ENCODE measurements at places on chromosomes 7 and 10. TPM values are rescaled to one million over a fixed set of nuclear protein-coding genes. Genes with fewer than 3 reads are reported as not detected.

The CYP26C1 gene
- 0.15 TPM for total RNA-seq

The IFIT3 gene
- total RNA-seq: 3.2 TPM

The SVIL gene
- total RNA-seq: 0.62 TPM

The PNLIPRP3 gene
- not detected for total RNA-seq

The PHKG1 gene
- total RNA-seq: 2.0 TPM

The DNMBP gene
- total RNA-seq: 13.1 TPM

The ZNF239 gene
- total RNA-seq: 9.4 TPM

The COL13A1 gene
- not detected for total RNA-seq

The ACTR1A gene
- 71.9 TPM for total RNA-seq

The GSTO2 gene
- 0.91 TPM for total RNA-seq

The TCF7L2 gene
- total RNA-seq: 0.71 TPM

The ENTPD1 gene
- 187 TPM for total RNA-seq

DNA sequence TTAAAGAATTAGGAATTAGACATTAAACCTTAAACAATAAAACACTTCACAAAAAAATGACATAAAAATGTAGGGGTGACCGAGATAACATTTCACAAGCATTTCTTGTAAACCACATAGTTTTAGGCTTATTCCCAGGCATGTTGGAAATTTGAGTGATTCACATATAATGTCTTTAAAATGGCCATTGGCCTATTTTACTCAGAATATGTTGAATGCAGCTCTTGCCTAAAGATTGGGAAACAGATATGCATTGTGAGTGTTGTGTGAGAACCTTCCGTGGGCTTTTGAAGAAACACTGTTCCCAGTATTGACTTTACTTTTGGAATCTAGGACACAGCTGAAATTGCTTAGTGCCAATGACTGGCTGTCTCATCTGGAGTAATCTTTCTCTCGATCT is 79.6 kb downstream of the ARL5B start:
- no peaks in the 10 kb centered on the region for H3K36me3 ChIP-seq
- DNase-seq: no peak
- H3K4me3 ChIP-seq: no peak overlapping the region
- no peak overlapping the region for H3K27ac ChIP-seq

DNA sequence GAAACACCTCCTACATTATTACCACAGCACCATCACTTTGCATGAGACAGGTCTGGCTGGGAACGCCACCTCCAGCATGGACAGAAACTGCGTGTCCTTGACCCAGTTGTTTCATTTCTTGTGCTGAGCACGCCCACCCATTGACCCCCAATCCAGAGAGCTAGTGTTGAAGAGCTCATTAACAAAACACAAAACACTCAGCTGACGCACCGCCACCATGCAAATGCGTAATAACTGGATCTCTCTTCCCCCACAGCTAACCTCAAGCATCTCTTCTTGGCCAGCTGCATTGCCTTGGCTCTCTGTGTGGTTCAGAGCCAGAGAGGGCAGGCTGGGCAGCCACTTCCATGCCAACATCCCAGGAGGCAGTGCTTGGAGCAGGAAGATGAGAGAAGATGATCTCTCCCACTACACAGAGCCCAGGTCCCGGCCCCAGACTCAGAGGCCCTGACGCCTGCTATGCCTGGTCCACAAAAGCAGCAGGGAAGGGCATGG is 173.5 kb downstream of the PLXNA4 start:
- H3K4me1 ChIP-seq: no peaks in the 10 kb centered on the region
- H3K4me3 ChIP-seq: no peak overlapping the region
- DNase-seq: no peak
- H3K27ac ChIP-seq: no peak overlapping the region
- H3K36me3 ChIP-seq: no peaks in the 10 kb centered on the region

DNA sequence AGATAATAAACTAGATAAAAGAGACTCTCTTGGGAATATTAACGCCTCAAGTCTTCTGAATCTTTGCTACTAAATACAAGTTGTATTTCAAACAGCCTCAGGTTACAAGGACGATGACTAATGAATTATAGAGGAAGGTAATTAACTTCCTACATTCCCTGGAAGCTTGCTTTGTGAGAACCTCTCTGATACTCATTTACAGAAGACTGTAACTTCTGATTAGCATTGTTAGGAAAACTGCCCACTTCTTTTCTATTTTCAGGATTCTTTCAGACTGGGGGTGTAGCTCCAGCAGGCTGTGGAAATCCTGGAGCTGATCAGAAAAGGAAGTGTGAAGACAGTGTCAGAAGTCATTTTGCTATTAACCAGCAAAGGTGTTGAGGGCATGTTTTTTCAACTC is 316.7 kb upstream of the NPSR1 start:
- no peaks in the 10 kb centered on the region for H3K27me3 ChIP-seq
- H3K4me3 ChIP-seq: no peak overlapping the region
- no peaks in the 10 kb centered on the region for H3K4me1 ChIP-seq
- H3K36me3 ChIP-seq: no peaks in the 10 kb centered on the region

DNA sequence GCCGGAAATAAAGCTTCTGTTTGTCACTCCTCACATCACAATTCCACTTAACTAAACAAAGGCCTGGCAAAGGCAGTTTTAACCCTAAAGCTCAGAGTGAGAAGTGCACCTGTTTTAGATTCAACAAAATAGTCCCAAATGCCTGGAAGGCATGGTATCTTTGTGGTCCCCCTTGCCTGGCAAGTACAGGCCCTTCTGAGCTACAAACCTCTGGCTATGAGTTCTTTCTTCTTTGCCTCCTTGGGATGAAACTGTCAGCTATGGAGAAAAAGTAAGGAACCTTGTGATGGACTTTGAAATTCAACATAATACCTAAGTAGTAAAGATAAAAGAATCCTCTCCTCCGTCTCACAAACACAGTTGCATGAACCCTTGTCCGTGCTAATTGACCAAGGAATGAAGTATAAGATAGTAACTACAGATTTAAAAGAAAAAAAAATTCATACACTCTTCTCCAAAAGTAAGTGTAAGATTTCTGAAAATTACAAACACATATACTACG is 244.5 kb upstream of the ETV1 start:
- H3K4me3 ChIP-seq: no peak overlapping the region
- H3K27me3 ChIP-seq: no peaks in the 10 kb centered on the region
- no peak for DNase-seq
- H3K27ac ChIP-seq: no peak overlapping the region

DNA sequence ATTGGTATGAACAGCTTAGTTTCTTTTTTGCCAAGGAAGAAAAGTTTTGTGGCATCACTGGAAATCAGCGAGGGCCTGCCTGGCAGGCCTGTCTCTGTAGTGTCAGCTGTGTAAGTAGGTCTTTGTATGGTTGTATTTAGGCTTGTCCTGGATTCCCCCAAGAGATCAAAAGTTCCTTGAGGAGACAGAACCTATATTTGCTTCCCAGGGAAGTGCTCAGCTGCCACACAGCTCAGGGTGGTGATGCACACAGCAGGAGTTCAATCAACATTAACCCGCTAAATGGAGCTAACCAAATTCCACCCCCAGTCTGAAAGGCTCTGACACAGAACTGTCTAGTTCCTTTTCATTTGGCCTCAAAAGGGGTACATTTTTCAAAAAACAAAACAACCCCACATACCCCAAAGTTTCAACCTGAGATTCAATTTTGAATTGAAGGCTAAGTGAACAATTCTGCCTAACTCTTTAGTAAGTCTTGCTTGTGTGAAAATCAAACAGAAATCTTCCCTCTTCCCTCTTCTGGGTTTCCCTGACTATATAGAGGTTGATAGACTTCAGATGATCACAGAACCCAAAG is 124.4 kb downstream of the CLEC2L start:
- peak overlapping the region; percentile 72 for H3K4me3 ChIP-seq
- H3K27ac ChIP-seq: no peak overlapping the region
- peaks cover 3% of the 10 kb centered on the region for H3K36me3 ChIP-seq
- H3K27me3 ChIP-seq: no peaks in the 10 kb centered on the region
- H3K4me1 ChIP-seq: peaks cover 39% of the 10 kb centered on the region
- no peak for DNase-seq

GRCh38 chr10:60496181-60496580 is 106.5 kb upstream of the ANK3 start:
- H3K27me3 ChIP-seq: peaks cover 2% of the 10 kb centered on the region
- no peak overlapping the region for H3K27ac ChIP-seq
- H3K4me3 ChIP-seq: no peak overlapping the region
- no peaks in the 10 kb centered on the region for H3K4me1 ChIP-seq

GRCh38 chr10:117863771-117864170 is 183.0 kb downstream of the RAB11FIP2 start:
- peaks cover 6% of the 10 kb centered on the region for H3K27me3 ChIP-seq
- no peak for DNase-seq
- no peaks in the 10 kb centered on the region for H3K4me1 ChIP-seq
- no peaks in the 10 kb centered on the region for H3K36me3 ChIP-seq
- H3K4me3 ChIP-seq: no peak overlapping the region

- H3K27me3 ChIP-seq: no peaks in the 10 kb centered on the region
- no peaks in the 10 kb centered on the region for H3K4me1 ChIP-seq
- no peak for DNase-seq
- no peaks in the 10 kb centered on the region for H3K36me3 ChIP-seq
- no peak overlapping the region for H3K27ac ChIP-seq
These were observed 60.3 kb upstream of the POT1 start for GRCh38 chr7:124989911-124990310.

GRCh38 chr7:55594414-55594813 is 22.1 kb upstream of the VOPP1 start:
- no peak overlapping the region for H3K4me3 ChIP-seq
- DNase-seq: no peak
- no peak overlapping the region for H3K27ac ChIP-seq
- peaks cover 41% of the 10 kb centered on the region for H3K4me1 ChIP-seq
- no peaks in the 10 kb centered on the region for H3K27me3 ChIP-seq
- H3K36me3 ChIP-seq: no peaks in the 10 kb centered on the region

GRCh38 chr7:98294326-98294725 is 12.8 kb downstream of the BRI3 start:
- H3K36me3 ChIP-seq: peaks cover 30% of the 10 kb centered on the region
- H3K4me1 ChIP-seq: no peaks in the 10 kb centered on the region
- no peaks in the 10 kb centered on the region for H3K27me3 ChIP-seq

- no peak overlapping the region for H3K27ac ChIP-seq
- H3K27me3 ChIP-seq: no peaks in the 10 kb centered on the region
- H3K36me3 ChIP-seq: peaks cover 61% of the 10 kb centered on the region
- H3K4me1 ChIP-seq: no peaks in the 10 kb centered on the region
- no peak for DNase-seq
These were observed 57.5 kb downstream of the COL17A1 start for GRCh38 chr10:104028146-104028545.

DNA sequence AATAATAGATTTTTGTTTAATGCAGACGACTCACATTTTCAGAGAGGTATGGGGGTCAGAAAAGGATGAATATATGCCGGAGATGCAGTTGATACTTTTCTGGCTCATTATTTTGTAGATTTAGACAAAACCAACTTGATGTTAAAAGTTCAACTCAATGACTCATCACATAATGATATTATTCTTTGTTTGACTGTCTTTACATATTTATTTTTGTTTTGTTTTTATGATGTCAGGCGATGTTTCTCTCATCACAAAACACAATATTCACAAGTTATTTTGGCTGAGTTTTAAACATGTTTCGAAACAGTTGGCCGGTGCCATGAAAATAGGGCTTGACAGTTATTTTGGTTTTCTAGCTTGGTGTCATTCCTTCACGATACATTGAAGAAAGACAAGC is 1.3 kb downstream of the GJD4 start:
- H3K4me3 ChIP-seq: no peak overlapping the region
- peaks cover 42% of the 10 kb centered on the region for H3K27me3 ChIP-seq
- no peaks in the 10 kb centered on the region for H3K36me3 ChIP-seq
- H3K4me1 ChIP-seq: peaks cover 9% of the 10 kb centered on the region
- H3K27ac ChIP-seq: no peak overlapping the region

- peak overlapping the region; percentile 7 for H3K27ac ChIP-seq
- H3K36me3 ChIP-seq: peaks cover 34% of the 10 kb centered on the region
- no peaks in the 10 kb centered on the region for H3K27me3 ChIP-seq
- H3K4me3 ChIP-seq: no peak overlapping the region
- DNase-seq: no peak
- peaks cover 23% of the 10 kb centered on the region for H3K4me1 ChIP-seq
These were observed 63.0 kb downstream of the RALA start for GRCh38 chr7:39686261-39686924.

GRCh38 chr10:26655746-26656145 is 41.8 kb upstream of the PDSS1 start:
- no peak for DNase-seq
- no peaks in the 10 kb centered on the region for H3K4me1 ChIP-seq
- H3K4me3 ChIP-seq: no peak overlapping the region

DNA sequence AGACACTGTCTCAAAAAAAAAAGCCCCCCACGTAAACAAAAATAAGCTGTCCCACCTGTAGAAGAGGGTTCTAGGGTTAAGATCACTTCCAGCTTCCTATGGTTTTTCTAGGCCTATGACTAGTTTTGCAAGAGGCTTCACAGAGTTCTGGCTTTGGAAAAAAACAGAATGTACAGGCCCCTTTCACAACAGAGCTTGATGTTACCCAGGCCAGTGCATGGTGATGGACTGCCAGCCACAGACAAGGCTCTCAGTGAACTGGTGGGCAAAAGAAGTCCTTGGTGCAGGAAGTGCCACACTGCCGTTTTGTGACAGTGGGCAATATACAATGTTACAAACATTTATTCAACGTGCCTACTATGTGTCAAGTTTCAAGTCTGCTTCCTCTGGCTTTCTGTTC is 18.3 kb upstream of the EFCAB10 start:
- DNase-seq: no peak
- H3K27me3 ChIP-seq: peaks cover 2% of the 10 kb centered on the region
- no peaks in the 10 kb centered on the region for H3K36me3 ChIP-seq
- H3K4me3 ChIP-seq: no peak overlapping the region
- no peaks in the 10 kb centered on the region for H3K4me1 ChIP-seq

DNA sequence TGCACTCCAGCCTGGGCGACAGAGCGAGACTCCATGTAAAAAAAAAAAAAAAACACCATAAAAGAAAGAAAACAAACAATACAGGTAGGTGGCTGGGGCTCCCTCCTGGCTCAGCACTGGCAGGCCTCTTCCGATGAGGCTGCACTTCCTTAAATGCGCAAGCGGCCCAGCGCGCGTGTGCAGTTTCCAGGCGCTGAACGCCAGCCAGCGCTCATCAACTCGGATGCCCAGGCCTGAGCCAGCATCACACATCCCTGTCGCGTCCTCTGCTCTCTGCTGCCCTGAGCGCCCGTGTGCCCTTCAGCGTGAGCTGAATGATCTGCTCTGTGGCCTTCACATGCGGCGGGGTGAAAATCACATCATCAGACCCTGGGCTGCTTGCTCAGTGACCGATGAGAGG is 31.8 kb downstream of the NUDT1 start:
- peaks cover 3% of the 10 kb centered on the region for H3K4me1 ChIP-seq
- H3K27me3 ChIP-seq: no peaks in the 10 kb centered on the region
- no peak for DNase-seq
- H3K27ac ChIP-seq: no peak overlapping the region
- H3K4me3 ChIP-seq: no peak overlapping the region
- H3K36me3 ChIP-seq: peaks cover 70% of the 10 kb centered on the region

GRCh38 chr7:22083704-22084240 is 138.1 kb upstream of the CDCA7L start:
- no peak for DNase-seq
- peaks cover 22% of the 10 kb centered on the region for H3K27me3 ChIP-seq
- peak overlapping the region; percentile 70 for H3K27ac ChIP-seq
- peak overlapping the region; percentile 89 for H3K4me3 ChIP-seq
- H3K4me1 ChIP-seq: peaks cover 13% of the 10 kb centered on the region

GRCh38 chr7:98526059-98526458 is 91.0 kb upstream of the NPTX2 start:
- H3K27ac ChIP-seq: no peak overlapping the region
- no peak for DNase-seq
- H3K36me3 ChIP-seq: no peaks in the 10 kb centered on the region
- H3K4me1 ChIP-seq: no peaks in the 10 kb centered on the region
- H3K27me3 ChIP-seq: no peaks in the 10 kb centered on the region

- DNase-seq: peak; percentile 56
- no peaks in the 10 kb centered on the region for H3K27me3 ChIP-seq
- H3K36me3 ChIP-seq: peaks cover 1% of the 10 kb centered on the region
- peaks cover 34% of the 10 kb centered on the region for H3K4me1 ChIP-seq
These were observed 1.5 kb upstream of the KAT6B start for GRCh38 chr10:74824900-74825370.
